ENCODE measurements at places on chromosomes 3 and 15.
A peak's percentile ranks its signal among the peaks of the same experiment; 100 is the strongest.

GRCh38 chr15:82969353-82969752 is 16.7 kb upstream of the RAMAC start:
- no peak for DNase-seq

- DNase-seq = no peak
Observed at GRCh38 chr15:61153291-61153690, 75.8 kb downstream of the RORA start.

DNA sequence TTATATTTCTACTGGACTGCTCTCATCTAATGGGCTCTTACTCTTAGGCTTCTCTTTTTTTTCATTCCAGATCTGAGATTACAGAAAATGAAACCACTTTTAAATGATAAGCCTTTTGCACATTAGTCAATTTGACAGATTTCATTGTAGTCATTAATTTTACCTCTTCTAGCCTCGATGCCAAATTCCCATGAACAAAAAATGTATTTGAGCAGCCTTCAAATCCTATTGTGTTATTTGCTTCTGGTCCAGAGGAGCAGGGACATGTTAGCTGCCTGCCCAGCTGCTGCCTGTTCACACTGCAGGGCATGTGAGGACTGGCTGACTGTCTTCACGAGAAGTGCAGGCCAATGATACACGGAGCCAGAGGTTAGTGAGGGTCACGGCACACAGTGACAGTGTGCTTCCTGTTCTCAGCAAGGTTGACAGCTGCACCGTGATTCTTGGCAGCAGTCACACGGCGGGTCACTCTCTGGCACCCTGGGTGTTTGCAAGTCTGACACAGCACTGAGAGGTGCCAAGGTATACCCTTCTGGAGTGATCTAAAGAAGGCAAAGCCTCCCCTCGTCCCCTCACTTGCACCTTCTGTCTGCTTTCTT is 40.8 kb downstream of the KAT2B start:
- DNase-seq = peak; percentile 44

GRCh38 chr3:12716605-12717151 is 42.4 kb downstream of the TMEM40 start:
- DNase-seq = no peak

GRCh38 chr3:71956069-71956340 is 171.1 kb upstream of the PROK2 start:
- DNase-seq = no peak

- DNase-seq = no peak
Observed at GRCh38 chr3:171944118-171945016, 95.0 kb upstream of the FNDC3B start.

GRCh38 chr15:42461261-42461660 is 29.7 kb downstream of the ZNF106 start:
- no peak for DNase-seq

DNA sequence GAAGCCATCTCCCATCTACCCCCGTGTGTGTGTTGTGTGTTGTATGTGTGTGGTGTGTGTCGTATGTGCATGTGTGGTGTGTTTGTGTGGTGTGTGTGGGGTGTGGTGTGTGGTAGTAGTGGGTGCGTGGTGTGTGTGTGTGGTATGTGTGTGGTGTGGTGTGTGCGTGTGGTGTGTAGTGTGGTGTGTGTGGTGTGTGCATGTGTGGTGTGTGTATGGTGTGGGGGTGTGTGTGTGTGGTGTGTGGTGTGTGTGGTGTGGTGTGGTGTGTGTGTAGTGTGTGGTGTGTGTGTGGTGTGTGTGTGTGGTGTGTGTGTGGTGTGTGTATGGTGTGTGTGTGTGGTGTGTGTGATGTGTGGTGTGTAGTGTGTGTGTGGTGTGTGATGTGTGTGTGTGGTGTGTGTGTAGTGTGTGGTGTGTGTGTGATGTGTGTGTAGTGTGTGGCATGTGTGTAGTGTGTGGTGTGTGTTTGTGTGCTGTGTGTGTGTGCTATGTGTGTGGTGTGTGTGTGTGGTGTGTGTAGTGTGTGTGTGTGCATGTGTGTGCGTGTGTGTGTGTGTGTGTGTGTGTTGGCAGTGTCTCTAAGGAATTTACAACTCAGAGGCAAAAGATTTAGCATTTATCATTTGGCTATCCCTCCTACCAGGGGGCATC is 156.3 kb upstream of the TMEM108 start:
- DNase-seq = no peak

DNA sequence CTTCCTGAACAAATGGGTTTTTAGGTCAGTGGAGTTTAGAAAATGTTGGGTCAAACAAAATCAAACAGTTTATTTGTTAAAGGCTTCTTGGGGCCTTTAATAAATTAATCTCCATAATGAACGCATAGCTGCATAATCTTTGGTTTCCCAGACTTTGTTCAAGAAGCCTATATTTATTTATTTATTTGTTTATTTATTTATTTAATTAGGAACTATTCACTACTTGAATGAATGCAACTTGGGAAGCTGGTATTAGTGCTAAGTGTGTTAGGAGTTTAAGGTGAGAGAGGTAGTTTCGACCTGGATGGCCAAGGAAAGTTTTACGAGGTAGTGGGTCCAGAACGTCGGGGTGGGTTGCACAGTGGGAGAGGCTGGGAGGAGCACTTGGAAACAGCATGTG is 281.9 kb upstream of the C2CD4B start:
- DNase-seq = no peak

GRCh38 chr15:65778269-65778668 is 13.8 kb downstream of the DENND4A start:
- peak; percentile 50 for DNase-seq

GRCh38 chr15:25541228-25541627 is 102.4 kb upstream of the UBE3A start:
- no peak for DNase-seq

DNA sequence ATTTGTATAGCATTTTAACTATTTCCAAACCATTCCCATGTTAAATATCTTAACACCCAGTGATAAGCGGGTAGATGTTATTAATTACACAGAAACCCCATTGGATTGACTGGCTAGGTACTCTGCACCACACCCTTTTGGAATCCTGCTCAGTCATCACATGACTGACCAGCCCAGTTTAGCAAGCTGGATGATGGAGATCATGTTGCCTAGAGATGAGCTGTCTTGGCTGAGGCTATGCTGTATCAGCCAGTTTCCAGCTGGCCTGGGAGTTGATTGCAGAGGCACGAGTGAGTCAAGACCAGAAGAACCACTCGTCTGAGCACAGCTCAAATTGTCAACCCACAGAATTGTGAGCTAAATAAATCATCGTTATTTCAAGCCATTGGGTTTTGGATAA is 124.6 kb downstream of the ZNF621 start:
- DNase-seq = no peak

DNA sequence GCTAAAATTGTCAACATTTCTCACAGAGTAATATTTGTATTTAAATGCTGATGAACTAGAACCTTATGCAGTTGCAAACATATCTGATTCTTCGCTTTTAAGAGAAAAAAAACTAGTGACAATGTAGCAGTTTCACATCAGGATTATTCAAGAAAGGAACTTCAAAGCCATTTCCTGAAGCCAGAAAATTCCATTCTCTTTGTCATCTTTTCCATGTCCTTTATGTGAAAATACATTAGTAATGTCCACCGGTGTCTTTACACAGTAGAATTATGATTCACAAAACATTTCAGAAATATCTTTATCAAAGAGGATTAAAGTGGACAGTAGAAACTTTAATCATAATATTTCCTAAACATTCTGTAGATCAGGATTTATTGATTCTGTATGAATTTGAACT is 12.7 kb upstream of the LXN start:
- no peak for DNase-seq

- no peak for DNase-seq
Observed at GRCh38 chr15:87549296-87549695, 707.2 kb downstream of the NTRK3 start.

DNA sequence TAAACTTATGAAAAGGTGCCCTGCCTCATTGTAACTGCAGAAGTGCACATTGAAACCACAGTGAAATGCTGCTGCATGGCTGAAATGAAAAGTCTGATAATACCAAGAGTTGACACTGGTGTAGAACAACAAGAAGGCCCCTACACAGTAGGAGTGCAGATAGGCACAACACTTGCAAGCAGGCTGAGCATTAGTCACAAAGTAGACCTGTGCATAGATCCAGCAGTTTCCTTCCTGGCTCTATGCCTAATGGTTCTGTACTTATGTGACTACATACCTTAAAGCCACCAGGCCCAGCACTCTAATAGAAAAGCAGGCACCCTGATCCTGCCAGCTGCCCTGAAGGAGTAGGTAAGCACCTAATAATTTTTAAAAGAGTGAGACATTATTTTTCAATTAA is 41.8 kb downstream of the PRR23E start:
- no peak for DNase-seq

DNA sequence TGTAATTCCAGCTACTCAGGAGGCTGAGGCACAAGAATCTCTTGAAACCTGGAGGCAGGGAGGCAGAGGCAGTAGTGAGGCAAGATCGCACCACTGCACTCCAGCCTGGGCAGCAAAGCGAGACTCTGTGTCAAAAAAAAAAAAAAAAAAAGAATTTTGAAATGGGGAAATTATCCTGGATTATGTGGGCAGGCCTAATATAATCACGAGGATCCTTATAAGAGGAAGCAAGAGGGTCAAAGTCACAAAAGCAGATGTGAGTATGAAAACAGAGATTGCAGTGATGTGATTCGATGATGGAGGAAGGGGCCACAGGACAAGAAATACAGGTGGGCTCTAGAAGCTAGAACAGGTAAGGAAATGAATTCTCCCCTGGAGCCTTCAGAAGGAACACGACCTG is 159.6 kb downstream of the LEKR1 start:
- DNase-seq = peak; percentile 24

DNA sequence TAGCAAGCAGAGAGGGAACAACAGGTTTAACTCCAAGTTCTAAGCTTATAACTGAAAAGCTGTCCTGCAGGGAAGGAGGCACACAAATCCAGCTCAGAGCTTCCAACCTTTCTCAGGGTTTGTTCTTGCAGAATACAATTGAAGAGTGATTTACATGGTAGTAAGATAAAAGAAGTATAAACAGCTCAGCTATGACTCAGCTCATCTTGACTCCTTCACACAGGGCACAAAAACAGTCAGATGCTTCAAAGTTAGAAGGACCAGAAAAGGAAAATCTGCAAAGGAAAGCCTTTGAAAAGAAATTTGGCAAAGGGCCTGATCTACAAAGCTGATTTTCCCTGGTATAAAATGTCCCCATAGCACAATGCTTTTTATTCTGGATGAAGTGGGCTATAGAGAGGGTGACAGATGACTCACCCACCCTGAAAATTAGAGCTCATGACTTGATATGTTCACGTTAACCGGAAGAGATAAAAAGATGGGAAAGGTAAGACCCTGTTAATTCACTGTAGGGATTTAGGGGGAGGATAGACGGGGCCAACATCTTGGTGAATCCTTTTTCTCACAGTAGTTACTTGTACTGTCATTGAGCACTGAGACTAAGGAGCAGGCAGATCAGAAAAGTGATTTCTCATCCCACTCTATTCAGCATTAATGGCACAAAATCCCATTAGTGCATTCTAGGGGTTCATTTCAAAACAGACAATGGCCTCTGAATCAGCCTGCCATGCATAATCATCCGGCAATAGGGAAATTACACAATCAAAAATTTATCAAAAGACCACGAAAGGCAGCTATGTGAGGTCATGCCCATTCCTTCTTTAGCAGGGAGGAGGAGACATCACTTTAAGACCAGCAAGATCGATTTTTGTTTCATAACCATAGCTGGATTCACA is 143.5 kb downstream of the GAP43 start:
- no peak for DNase-seq

DNA sequence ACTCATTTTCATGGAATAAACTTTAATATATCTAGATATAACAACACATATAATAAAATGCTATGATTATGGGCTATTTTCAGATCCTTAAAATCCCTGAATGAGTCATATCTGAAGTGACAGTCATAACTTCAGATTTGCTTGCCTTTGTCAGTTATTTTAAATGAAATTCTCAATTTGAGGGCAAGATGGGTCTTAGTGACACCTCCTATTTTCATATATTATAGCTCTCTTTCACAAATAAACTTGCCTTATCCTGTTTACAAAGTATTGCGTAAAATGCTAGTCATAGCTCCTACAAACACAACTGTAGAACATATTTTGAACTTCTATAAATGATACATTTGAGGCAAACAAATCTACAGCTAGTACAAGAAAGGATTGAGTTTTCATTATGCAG is 6.2 kb upstream of the THRB start:
- no peak for DNase-seq

DNA sequence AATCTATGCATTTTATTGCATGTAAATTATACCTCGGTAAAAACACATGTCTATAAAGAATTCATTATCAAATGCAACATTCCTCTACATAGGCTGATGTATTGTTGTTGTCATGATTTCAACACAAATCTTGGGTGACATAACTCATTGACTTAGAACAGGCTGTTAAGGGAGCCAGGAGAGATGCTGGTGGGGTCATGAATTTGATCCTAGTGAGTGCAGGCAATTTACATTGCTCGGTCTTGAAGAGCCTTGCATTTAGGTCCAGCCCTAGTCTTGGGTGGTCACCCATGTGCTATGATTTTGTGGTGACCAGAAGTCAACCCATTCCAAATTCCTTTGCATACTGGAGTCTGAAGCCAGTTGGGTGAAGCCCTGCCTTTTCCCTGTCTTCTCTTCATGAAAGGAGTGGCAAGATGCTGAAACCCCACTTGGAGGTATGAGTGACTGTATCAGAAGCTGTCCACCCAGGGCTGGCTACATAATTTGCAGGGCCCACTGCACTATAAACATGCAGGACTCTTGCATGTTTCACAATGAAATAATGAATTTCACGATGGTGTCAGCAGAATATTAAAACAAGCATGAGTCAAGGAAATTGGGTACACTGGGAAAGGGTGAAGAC is 59.2 kb downstream of the RPLP1 start:
- no peak for DNase-seq

- DNase-seq = peak; percentile 52
Observed at GRCh38 chr3:10173926-10174435, 9.3 kb downstream of the IRAK2 start.

GRCh38 chr15:88398011-88398410 is 69.2 kb downstream of the MRPL46 start:
- no peak for DNase-seq

DNA sequence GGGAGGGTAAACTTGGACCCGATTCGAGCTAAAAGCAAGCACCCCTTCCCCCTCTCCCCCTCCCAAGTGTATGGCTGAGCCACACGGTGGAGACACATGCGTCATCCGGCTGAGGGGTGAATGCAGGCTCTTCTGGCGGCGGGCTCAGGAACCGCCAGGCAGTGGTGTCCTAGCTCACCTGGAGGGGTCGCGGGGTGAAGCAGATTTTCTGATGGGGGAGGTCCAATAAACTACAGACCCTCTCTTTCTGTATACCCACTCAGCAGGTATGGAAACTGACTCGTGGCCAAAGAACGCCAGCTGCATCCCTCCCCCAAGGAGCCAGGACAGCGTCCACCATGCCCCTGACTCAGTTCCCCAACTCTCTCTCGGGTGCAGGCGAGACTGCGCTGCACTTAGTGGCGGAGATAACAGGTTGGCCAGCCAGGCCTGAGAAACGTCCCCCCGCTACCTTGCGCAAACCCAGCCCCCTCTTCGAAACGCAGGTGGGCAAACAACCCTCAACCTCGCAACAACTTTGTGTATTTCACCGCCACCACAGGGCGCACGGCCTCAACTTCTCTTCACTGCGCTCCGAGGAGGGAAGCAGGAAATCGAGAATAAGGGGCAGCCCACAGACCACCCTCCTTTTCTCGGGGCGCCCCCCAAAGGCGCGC is 1.3 kb downstream of the MAGI1 start:
- no peak for DNase-seq

GRCh38 chr15:55357774-55358173 is 38.8 kb downstream of the PIGB start:
- no peak for DNase-seq
